ENCODE measurements at places on chromosomes 6 and 20.
A peak's percentile ranks its signal among the peaks of the same experiment; 100 is the strongest.

DNA sequence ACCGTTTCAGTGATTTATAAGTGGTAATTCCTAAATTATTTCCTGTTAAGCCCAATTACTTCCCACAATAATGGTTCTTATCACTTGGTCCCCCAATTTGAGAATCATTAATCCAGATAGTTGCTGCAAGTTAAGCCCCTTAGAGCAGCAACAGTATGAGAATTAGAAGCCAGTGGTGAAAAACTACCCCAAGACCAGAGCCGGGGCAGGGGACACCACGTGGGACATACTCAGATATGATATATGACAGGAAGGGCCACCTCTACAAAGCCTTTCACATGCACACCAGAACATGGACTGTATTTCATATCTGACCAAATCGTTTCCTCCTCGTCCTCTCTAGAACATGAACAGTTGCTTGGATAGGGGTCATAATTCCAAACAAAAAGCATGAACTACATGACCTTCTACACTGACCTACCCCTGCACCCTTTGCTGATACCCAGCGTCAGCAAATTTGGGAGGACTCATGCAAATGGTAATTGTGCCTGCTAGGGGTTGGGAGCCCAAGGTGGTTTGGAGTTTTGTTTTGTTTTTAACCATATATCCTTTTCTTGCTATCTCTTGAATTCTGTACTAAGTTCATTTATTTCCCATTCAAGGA is 3.9 kb downstream of the JAG1 start:
- DNase-seq, result no peak

DNA sequence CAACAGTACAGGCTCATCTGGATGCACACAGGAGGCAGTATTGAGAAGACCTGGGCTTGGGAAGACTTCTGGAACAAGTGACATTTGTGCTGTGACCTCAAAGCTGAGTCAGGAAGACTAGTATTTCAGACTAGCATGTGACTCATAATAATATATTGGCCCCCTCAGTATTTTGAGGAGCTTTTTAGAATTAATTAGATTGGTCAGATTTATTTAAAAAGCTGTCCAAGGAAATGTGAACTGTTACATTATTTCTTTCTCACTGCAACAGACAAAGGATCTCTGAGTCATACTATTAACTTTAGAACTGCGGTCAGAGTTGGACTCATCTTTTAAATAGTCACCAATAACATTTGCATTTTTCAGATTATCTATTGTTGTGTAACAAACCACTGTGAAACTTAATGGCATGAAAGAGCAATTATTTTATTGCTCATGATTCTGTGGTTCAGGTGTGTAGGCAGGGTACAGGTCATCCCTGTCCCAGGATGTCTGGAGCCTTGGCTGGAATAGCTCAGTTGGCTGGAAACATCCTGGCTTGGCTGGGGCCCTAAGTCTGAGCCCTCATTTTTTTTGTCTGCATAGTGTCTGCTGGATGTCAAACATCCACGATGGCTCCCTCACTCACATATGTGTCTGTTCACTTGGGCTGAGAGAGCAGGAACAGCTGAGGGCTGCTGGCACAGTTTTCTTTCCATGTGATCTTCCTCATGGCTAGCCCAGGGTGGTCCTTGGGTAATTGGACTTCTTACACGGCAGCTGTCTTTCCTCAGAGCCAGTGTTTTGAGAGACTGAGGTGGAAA is 46.9 kb downstream of the MAP3K4 start:
- DNase-seq, result no peak

- DNase-seq, result peak; percentile 95
These were observed 588 bp upstream of the ACSS2 start for GRCh38 chr20:34875642-34876405.

DNA sequence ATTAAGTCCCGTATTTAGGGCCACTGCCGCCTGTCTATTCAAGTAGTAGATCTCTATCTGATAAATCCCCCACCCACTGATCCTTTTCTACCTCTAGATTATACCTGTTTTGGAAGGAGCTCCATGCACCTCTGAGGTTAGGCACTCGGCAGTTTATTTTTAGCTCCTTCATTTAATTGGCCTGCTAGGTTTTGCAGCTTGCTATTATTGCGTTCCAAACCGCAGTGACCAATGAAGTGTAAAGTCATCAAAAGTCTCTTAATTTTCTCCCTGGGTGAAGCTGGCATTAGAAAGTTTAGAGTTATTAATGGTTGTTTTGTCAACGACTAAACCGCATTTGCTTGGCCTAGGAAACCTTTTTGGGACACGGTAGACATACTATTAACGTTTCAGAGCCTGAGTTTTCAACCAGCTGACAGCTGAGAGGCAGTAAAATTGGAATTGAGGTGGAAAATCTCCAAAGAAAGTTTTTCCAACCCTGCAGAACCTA is 60.0 kb downstream of the RFPL4B start:
- no peak for DNase-seq

DNA sequence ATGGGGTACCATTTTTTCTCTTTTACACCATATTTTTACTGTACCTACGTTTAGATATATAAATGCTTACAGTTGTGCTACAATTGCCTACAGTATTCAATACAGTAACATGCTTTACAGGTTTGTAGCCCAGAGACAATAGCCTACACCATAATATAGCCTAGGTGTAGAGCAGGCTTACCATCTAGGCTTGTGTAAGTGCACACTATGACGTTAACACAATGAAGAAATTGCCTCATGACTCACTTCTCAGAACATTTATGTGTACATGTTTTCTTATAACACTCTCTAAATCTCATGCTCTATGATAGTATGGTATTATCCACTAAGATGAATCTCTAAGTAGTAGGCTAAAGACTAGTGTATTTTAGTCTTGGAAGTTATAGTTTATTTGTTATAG is 13.5 kb downstream of the GPR63 start:
- no peak for DNase-seq

GRCh38 chr6:51494342-51494741 is 593.1 kb downstream of the PKHD1 start:
- no peak for DNase-seq

DNA sequence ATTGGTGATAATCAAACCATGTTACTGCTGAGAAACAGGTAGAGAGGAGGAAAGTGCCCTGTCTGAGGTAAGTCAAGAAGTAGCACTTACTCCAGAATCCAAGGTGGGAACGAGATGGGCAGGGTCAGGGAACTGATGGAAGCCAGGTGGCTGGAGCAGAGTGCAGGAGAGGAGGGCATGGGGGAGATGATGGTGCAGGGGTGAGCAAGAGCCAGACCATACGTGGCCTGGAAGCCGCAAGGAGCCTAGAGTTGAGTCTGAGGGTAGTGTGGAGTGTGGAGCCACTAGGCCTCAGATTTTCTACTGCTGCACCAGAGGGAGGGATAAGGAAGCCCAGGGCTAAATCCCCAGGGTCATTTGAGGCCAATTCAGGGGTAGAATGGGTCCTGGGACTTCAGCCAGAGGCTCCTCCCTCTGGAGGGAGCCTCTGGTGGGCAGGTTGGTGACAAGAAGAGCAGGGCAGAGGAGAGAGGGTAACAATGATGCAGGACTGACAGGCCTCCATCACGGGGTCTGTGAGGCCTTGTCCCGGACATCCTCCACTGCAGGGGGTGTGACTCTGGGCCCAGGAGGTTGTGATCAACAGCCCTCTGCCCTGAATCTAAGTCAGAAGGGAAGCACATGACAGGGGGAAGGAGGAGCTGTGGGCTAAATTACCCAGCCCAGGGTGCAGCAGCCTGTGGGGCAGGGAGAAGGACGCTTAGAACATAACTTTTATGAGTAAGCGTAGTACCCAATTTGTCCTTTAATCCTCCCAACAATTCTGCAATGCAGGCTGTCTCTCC is 28.7 kb downstream of the COX4I2 start:
- DNase-seq, result no peak

DNA sequence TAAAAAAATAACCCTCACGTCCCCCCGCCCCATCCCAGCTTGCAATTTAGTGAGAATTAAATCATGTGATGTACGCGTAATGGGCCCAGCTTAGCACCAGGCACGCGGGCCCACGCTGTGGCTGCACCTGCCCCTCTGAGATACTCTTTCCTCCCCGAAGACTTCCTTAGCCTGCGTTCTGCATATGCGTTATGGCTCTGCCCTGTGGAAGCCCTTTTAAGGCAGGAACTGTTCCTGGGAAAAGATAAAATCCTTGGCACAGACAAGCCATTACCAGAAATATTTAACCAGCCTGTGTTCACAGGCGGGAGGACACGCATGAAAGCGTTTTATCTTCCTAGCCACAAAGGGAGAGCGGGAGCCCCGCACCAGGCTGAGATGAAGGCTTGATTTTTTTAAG is 311.0 kb downstream of the LRFN2 start:
- DNase-seq, result no peak

GRCh38 chr20:8740265-8740664 is 328.6 kb upstream of the PLCB4 start:
- no peak for DNase-seq

GRCh38 chr6:40669343-40669742 is 82.2 kb upstream of the LRFN2 start:
- peak; percentile 78 for DNase-seq

DNA sequence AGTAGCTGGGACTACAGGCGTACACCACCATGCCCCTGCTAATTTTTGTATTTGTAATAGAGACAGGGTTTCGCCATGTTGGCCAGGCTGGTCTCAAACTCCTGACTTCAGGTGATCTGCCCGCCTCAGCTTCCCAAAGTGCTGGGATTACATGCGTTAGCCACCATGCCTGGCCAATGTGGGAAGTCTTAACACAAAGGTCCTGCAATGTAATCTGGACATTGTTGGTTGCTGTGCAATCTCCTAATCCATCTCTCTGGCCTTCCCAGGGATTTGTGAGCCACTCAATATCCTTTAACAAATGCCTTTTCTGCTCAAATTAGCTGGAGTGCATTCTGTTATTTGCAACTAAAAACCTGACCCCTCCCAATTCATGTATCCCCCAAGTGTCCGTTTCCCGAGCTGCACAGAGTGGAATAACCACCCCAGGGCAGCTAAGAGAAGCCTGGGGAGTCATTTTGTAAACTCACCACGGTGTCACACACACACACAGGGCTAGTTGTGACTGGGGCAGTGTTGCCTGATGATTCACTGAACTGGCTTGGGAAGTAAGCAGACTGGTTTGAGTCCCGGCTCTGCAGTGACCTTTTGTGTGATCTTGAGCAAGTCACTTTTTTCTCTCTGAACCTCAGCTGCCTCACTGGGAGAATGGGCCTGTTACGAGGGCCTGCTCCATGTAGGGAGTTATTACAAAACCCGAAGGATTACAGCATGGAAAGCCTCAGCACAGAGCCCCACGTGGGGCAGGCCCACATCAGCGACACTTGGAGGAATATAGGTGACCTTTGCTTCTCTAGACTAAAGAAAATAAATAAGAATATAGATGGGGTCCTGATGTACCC is 152.3 kb downstream of the ZMYND8 start:
- DNase-seq, result no peak

GRCh38 chr6:39268171-39268570 is 38.9 kb upstream of the KCNK5 start:
- peak; percentile 84 for DNase-seq

DNA sequence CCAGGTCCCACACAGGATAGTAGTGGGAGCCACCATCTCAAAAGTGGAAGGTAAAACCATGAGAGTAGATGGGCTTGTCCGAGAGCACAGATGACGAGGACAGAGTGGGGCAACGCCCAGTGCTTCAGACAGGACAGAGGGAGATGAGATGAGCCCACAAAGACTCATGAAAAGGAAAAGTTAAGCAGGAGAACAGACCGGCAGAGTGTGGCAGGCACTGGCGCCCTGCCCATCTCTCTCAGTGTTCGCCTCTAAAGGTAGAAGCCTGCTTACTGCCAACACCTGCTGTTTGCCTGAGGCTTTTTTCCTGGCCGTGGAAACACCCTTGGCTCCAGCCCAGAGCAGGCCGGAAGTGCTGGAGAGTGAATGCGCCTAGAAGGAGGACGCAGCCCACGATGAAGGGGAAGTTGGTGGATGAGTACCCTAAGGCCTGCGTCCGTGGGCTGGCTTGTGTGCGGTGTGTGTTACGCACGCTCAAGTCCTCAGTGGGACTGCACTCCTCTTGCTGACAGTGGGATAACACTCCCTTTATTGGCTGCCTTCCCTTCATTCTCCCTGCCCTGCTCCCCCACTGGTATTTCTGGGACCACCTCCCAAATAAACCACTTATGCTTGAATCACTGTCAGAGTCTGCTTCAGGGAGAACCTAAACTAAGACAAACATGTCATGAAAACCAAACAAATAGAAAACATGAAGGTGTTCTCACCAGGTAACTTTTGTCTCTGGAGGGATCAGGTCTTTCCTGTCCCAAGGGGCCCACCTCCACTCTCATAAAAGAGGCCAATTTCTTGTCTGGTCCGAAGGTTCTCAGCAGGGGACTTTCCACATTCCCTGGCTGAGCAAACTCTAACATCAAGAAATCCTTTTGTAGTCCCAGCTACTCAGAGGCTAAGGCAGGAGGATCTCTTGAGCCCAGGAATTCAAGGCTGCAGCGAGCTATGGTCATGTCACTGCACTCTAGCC is 9.1 kb upstream of the FOXP4 start:
- DNase-seq, result peak; percentile 95

GRCh38 chr20:17334932-17335331 is 108.1 kb downstream of the PCSK2 start:
- DNase-seq, result no peak

GRCh38 chr6:66993272-66993671 is 1286.2 kb upstream of the EYS start:
- DNase-seq, result no peak

- DNase-seq, result no peak
These were observed 6.1 kb downstream of the NINL start for GRCh38 chr20:25579081-25579770.

DNA sequence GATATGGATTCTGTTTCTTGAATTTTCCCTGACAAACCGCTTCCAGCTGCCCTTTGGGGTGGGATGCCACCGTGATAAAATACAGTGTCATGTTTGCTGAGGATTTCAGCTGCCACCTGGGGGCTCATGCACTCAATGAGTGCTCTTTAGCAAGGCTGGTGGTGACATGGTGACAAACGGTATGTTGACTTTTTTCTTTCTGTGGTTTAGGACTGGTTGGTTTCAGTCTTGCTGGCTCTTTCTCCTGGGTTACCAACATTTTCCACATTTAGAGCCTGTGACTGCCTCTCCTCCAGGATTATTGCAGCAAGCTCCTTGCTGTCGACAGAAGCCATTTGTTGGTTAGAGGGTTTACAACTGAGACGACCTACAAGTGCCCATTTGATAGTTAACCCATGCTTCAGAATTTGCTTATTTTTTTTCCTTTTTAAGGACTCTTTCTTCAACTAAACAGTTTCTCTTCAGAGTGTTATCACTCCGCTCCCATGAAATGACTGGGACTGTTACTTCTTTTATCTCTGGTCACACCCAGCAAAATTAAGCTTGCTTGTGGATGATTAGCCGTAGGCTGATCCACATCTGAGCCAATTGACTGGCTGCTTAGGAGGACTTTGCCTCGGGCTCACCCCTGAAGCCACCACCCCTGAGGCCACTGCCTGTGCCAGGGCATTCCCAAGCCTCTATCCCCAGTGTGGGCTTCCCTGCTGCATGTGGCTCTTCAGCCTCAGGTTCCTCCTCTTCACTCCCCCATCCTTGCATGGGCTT is 48.4 kb upstream of the CDYL start:
- DNase-seq, result peak; percentile 75

GRCh38 chr6:121330516-121330915 is 3.8 kb downstream of the TBC1D32 start:
- no peak for DNase-seq

GRCh38 chr6:110781522-110782214 is 33.6 kb downstream of the CDK19 start:
- DNase-seq, result no peak

All from NCI-H2029 treated with DMSO at 0.1 percent for 48 hours (cell line).